ENCODE measurements at places on chromosomes 16 and 17. TPM values are rescaled to one million over a fixed set of nuclear protein-coding genes. Genes with fewer than 3 reads are reported as not detected.

- H3K4me3 ChIP-seq = no peak overlapping the region
- no peak overlapping the region for H3K27ac ChIP-seq
- peaks cover 10% of the 10 kb centered on the region for H3K4me1 ChIP-seq
- peaks cover 83% of the 10 kb centered on the region for H3K36me3 ChIP-seq
These were observed 53.3 kb upstream of the ENDOV start for GRCh38 chr17:80361495-80362220.

DNA sequence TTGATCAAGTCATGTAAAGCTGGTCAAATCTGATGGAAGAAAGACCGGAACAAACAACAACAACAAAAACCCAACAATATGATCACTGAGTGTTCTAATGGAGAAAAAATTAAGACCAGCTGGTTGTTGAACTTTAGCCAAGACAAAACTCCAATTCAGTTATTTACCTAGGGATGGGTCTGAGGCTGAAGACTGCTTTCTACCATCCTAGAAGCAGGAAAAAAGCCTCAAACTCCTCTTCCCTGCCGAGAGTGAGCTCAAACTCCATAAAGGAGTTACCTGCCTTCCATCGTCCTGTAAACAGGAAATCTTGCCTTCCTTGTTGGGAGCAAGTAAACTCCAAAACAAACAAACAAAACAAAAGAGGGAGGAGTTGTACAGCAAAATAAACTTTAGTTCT is 23.1 kb upstream of the TMEM98 start:
- H3K4me3 ChIP-seq = no peak overlapping the region
- H3K4me1 ChIP-seq = peaks cover 4% of the 10 kb centered on the region
- H3K36me3 ChIP-seq = no peaks in the 10 kb centered on the region
- peaks cover 3% of the 10 kb centered on the region for H3K27me3 ChIP-seq
- peak; percentile 17 for DNase-seq
- H3K27ac ChIP-seq = no peak overlapping the region

The CCL7 gene
- not detected for total RNA-seq

DNA sequence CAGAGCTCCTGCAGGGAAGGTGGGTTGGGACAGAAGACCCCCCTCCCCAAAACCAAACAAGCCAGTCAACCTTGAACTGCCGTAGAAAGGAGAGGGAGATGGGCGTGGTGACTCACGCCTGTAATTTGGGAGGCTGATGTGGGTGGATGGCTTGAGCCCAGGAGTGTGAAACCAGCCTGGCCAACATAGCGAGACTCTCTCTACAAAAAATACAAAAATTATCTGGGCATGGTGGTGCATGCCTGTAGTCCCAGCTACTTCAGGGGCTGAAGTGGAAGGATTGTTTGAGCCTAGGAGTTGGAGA is 42.1 kb downstream of the NT5M start:
- H3K27me3 ChIP-seq = no peaks in the 10 kb centered on the region
- H3K27ac ChIP-seq = no peak overlapping the region
- no peak for DNase-seq
- H3K36me3 ChIP-seq = peaks cover 16% of the 10 kb centered on the region
- no peak overlapping the region for H3K4me3 ChIP-seq

- no peak overlapping the region for H3K27ac ChIP-seq
- no peaks in the 10 kb centered on the region for H3K27me3 ChIP-seq
- H3K4me1 ChIP-seq = peaks cover 4% of the 10 kb centered on the region
- H3K4me3 ChIP-seq = no peak overlapping the region
- H3K36me3 ChIP-seq = no peaks in the 10 kb centered on the region
These were observed 5.3 kb upstream of the WWOX start for GRCh38 chr16:78094166-78094565.

DNA sequence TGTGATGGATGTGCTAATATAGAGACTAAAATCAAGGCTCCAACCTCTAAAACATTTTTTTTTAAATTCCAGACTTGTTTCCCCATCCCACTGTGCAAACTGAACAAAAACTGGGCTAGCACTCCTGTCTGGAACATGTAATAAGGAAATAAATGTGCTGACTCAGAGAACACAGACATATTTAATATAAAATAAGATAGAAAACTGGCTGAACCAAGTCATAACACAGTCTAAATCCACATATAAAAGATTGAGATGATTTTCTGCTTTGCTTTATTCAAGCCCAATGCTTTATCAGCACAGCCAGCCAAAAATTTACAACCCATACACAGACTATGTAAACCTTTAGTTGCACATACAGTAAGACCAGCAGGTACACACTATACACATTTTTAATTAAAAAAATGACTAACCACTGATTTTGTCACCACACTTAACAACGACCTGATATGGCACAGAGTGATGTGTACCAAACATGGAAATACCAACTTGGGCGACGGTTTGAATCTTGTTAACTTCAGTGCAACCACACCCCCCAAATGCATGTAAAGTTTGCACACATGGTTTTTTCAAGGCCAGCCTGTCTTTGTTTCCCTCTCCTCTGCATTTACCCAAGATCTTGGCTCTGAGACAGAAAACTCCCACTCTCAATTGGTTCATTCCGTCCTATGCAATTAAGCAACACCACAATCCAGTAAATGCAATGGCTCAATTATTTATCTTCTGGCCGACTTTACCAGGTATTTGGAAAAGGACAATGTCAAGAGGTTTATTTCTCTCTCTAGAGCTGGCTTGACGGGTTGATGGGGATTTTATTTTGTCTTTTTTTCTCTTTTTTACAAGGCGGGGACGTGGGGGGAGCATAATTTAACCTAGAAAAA is 1.2 kb downstream of the STAT3 start:
- H3K36me3 ChIP-seq = no peaks in the 10 kb centered on the region
- no peak for DNase-seq
- peak overlapping the region; percentile 99 for H3K27ac ChIP-seq
- H3K4me3 ChIP-seq = peak overlapping the region; percentile 98

DNA sequence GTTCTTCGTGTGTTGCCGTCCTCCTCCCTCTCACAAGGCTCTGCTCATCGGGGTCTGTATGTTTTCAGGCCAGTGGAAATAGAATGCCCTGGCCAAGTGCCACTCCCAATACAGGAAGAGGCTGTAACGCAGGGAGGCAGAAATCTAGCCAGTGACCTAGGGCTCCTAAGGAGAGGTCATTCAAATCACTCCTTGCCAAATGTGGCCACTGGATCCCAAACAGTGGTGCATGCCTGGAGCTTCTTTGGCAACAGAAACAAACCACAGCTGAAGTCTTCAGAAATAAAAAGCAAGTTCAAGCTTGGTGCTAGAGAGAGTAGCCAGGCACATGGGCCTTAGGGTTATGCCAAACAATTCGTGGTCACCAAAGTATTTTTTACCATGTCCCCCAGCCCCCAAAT is 66.1 kb downstream of the SMG6 start:
- H3K4me3 ChIP-seq = no peak overlapping the region
- DNase-seq = no peak
- H3K27ac ChIP-seq = peak overlapping the region; percentile 73
- H3K36me3 ChIP-seq = no peaks in the 10 kb centered on the region
- no peaks in the 10 kb centered on the region for H3K27me3 ChIP-seq

The PMFBP1 gene
- not detected for total RNA-seq

The BRD7 gene
- 49.5 TPM for total RNA-seq

- H3K27me3 ChIP-seq = no peaks in the 10 kb centered on the region
- H3K4me3 ChIP-seq = no peak overlapping the region
- H3K27ac ChIP-seq = no peak overlapping the region
- H3K4me1 ChIP-seq = peaks cover 12% of the 10 kb centered on the region
- no peaks in the 10 kb centered on the region for H3K36me3 ChIP-seq
- DNase-seq = no peak
These were observed 8.5 kb upstream of the BMERB1 start for GRCh38 chr16:15425861-15426260.

GRCh38 chr16:533391-534123 is 6.0 kb downstream of the CAPN15 start:
- H3K36me3 ChIP-seq = peaks cover 35% of the 10 kb centered on the region

DNA sequence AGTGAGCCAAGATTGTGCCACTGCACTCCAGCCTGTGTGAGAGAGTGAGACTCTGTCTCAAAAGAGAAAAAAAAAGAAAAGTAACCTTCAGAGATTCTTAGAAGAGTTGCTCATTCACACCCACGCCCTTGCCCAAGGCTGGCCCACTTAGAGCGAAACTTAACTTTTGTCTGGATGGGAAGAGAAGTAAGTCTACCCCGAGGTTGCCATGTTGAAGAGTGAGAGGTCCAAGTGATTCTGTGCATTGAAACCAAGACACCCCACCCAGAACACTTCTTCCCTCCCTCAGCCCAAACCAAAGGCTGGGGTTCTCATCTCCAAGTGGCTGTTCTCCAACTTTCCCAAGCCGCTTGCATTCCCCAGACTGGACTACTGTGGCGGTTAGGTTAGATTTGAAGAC is 2.4 kb upstream of the CISD3 start:
- peaks cover 2% of the 10 kb centered on the region for H3K36me3 ChIP-seq
- H3K4me1 ChIP-seq = peaks cover 47% of the 10 kb centered on the region
- DNase-seq = no peak

DNA sequence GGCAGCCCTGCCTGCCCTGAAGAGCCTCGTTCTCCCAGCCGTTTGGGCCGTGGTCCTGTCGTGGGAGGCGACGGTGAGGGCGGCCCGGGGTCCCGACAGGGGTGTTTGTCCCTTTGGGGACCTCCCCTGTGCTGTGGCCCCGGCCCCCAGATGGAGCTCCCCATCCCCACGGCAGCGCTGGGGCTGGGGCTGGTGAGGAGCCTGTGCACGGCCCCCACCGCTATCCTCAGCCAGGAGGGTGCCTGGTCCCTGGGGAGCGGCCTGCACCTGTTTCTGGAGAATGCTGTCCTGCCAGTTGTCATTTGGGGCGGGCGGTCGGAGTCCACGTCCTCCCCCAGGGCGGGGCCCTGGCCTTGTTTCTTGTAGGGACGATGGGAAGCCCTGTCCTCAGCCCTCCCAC is 6.6 kb downstream of the CAPN15 start:
- peaks cover 41% of the 10 kb centered on the region for H3K36me3 ChIP-seq
- H3K4me1 ChIP-seq = peaks cover 45% of the 10 kb centered on the region
- no peaks in the 10 kb centered on the region for H3K27me3 ChIP-seq
- H3K4me3 ChIP-seq = no peak overlapping the region
- DNase-seq = no peak

The RILP gene
- total RNA-seq = 31.0 TPM

DNA sequence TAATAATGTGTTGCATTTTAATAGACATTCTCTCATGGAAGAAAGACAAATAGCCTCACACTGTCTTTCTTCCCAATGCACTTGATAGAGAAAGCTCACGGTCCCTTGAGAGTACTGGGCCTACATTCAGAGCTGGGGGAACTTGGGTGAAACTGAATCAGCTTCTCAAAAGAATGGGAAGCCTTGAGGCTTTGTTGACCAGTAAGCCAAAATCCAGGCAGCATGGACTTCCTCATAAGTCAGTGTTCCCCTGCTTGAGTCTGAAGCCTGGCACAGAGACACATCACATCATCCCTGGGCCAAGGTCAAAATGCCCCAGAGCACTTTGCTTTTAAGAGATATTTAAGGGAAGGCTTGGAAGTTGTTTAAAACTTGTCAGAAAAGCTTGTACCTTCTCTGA is 302.2 kb upstream of the SALL1 start:
- H3K27ac ChIP-seq = no peak overlapping the region
- no peak for DNase-seq
- H3K4me1 ChIP-seq = no peaks in the 10 kb centered on the region
- no peaks in the 10 kb centered on the region for H3K36me3 ChIP-seq
- H3K27me3 ChIP-seq = peaks cover 4% of the 10 kb centered on the region

- H3K4me1 ChIP-seq = peaks cover 47% of the 10 kb centered on the region
- H3K4me3 ChIP-seq = no peak overlapping the region
- H3K27me3 ChIP-seq = no peaks in the 10 kb centered on the region
- peak overlapping the region; percentile 61 for H3K27ac ChIP-seq
- H3K36me3 ChIP-seq = no peaks in the 10 kb centered on the region
- no peak for DNase-seq
These were observed 254.5 kb upstream of the CACNG5 start for GRCh38 chr17:66580184-66580955.
